ENCODE measurements at places on chromosomes 4 and X.

GRCh38 chrX:24027985-24028384 is 999 bp upstream of the KLHL15 start:
- DNase-seq: no peak

DNA sequence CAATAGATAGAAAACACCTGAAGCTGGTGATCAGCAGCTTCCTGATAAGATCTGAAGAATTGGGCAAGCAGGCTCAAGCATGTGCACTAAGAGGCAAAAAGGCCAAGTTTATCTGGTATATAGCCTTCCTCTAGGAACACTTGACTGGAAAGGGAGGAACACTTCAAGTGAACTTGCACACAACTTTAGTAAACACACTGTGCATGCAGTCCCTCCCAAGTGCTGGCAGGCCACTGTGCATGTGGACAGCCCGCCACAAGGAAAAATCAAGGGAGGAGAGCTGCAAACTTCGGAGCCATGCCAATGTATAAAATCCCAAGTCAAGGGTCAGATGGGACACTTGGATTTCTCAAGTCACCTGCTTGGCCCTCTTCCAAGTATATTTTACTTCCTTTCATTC is 645.8 kb upstream of the NDST4 start:
- DNase-seq: no peak

DNA sequence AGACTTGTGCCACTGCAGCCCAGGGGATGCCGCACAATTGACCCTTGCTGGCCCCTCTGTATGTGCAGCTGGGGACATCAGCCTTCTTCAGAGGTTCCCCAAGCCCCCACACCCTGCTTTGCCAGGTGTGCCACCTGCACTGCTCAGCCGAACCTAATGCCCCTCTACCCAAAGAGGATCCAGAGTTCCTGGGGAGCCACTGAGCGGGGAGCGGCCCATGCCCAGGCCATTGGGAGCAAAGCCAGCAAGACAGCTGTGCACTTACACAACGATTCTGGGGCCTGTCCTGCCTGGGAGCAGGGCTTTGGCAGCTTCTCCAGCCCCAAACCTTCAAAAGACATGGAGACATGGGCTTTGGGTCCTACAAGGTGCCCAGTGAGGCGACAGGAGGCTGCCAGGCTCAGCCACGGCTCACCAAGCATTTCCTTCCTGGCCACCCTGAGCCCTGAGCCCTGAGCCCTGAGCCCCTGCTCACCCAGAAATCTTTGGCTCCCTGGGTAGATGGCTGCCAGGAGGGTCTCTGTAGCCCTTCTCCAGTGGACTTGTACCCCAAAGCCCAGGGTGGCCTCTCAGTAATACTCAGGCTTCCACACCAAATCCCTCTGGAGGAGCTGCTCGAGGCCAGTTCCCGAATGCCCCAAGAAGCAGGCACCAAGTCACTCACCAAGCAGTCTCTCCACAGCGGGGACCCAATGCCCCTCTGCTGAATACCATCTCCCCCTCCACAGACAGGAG is 13.0 kb downstream of the PNMA6E start:
- DNase-seq: peak; percentile 20

GRCh38 chrX:51802917-51803688 is 59.9 kb downstream of the GSPT2 start:
- no peak for DNase-seq

- DNase-seq: no peak
Observed at GRCh38 chrX:135330706-135331105, 21.4 kb downstream of the ETDC start.

- no peak for DNase-seq
Observed at GRCh38 chr4:24867251-24867650, 45.6 kb downstream of the CCDC149 start.

DNA sequence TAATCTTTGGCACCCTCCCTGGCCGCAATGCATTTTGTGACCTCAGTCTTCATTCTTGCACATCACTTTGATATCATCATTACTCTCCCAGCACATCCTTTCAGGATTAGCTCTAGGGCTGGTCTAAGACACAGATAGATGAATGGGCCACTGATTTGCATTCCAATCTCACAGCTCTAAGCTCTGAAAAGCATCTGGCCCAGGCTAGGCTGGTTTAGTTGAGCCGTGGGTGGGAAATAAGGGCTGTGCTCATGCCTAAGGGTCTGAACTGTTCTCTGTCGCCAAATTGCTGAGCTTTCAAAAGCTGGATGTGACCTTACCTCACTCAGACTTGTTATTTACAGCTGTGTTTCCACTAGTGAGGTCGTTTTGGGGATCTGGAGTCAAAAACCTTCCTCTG is 30.0 kb upstream of the SLC9A7 start:
- DNase-seq: no peak

DNA sequence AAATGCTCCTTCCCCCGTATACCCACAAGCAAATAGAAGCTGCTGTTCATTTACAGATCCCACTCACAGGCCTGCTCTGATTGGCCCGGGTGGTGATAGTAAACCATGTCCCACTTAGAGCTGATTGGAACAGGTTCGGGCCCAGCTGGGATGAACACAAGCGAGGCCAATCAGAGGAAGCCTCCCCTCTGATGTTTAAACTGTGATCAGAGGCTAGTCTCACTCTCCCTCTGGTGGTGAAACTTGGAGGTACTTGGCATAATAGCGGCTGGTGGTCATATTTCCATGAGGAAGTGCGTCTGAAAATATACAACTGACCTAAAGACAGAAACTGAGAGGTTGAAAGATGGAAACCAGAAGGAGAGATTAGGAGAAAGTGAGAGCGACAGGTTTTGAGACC is 51.5 kb upstream of the TRPC3 start:
- DNase-seq: no peak
